SHP77 (cell line): ENCODE measurements at places on chromosomes 1 and 21.
A peak's percentile ranks its signal among the peaks of the same experiment; 100 is the strongest.

DNA sequence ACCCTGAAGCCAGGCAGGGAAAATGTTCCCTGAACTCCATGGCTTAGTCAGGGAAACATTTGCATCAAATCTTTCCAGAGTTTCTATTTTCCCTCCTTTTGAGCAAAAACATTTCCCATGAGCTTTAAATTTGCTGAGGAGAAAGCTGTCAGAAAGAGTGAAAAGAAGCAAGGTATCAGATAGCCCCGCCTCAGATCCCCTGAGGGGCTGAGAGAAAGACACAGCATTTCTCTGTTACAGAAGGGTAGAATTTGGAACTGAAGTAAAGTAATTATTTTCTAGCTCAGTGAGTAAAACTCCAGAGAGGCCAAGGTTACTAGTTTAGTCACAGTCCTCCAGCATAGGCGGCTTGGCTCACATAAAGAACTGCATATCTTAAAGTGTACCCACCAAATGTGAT lies 10.6 kb downstream of the FMO1 start:
- DNase-seq = no peak

- peak; percentile 87 for DNase-seq
Measured at GRCh38 chr21:22993822-22994574, 1995.8 kb downstream of the NCAM2 start.

DNA sequence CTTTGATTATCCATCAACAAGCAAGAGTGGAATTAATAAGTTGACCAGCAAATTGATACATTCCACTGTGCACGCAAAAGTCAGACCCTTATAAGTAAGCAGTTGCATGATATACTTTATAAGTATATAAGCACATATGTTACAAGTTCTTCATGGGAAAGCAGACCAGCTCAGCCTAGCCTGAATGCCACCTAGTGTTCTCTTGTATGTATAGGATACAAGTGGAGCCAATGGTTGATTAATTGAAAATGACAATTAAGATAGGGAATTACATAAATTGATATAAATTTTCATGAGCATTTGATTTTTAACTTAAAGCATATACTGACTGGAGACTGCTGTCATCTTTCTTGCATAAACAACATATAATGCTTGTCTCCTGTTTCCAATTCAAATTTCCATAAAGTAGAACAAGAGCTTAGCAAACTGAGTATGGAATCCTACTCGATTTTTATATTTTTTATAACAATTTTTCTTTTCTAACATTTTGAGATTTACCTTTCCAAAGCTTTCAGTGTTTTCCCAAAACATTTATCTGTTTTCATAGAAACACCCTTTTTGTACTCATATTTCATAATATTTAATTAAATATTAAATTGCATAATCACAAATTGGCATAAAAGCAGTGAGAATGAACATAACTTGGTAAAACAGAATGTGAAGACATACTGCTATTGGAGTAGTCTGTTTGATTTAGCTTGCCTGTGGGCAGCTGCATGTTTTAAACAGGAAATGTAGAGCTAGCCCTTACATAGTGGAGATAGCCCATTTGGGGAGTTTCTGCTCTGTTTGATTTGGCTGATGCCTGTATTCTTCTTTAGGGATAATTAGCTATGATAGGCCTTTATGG lies 62.8 kb downstream of the MAGI3 start:
- DNase-seq = peak; percentile 14

DNA sequence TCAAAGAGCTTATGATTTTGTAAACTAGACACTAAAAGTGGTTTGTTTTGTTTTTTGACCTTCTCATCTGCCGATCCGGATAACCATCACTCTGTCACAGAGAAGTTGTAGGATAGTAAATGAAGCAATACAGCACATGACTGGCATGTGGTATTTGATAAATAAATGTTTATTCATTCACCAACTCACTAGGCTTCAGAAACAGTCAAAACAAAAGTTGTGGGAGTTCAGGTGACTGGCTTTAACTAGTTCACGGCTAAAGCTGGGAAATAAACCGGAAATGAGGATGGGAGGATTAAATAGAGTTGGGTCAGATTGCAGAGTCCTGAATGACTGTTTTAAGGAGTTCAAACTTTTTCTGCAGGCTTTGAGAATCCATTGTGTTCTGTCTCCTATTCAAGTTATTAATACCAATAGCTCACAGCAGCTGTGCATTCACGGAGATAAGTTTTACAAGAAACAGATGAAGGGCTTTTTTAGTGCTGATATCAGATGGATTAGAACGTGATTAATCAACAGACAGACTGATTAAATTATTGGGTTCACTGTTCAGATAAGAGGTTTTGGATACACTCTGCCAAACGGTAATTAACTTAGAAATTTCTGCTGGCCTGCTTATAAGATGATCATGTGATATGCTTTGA lies 463.3 kb downstream of the DPYD start:
- no peak for DNase-seq
